ENCODE measurements at places on chromosomes 3 and 15. TPM values are rescaled to one million over a fixed set of nuclear protein-coding genes. Genes with fewer than 3 reads are reported as not detected.

The CPEB1 gene
- total RNA-seq, result 0.17 TPM

GRCh38 chr15:94174399-94174802 is 57.0 kb upstream of the MCTP2 start:
- no peak overlapping the region for H3K27ac ChIP-seq
- no peak overlapping the region for H3K4me3 ChIP-seq
- DNase-seq, result no peak
- no peaks in the 10 kb centered on the region for H3K4me1 ChIP-seq
- H3K36me3 ChIP-seq, result no peaks in the 10 kb centered on the region
- H3K27me3 ChIP-seq, result no peaks in the 10 kb centered on the region

DNA sequence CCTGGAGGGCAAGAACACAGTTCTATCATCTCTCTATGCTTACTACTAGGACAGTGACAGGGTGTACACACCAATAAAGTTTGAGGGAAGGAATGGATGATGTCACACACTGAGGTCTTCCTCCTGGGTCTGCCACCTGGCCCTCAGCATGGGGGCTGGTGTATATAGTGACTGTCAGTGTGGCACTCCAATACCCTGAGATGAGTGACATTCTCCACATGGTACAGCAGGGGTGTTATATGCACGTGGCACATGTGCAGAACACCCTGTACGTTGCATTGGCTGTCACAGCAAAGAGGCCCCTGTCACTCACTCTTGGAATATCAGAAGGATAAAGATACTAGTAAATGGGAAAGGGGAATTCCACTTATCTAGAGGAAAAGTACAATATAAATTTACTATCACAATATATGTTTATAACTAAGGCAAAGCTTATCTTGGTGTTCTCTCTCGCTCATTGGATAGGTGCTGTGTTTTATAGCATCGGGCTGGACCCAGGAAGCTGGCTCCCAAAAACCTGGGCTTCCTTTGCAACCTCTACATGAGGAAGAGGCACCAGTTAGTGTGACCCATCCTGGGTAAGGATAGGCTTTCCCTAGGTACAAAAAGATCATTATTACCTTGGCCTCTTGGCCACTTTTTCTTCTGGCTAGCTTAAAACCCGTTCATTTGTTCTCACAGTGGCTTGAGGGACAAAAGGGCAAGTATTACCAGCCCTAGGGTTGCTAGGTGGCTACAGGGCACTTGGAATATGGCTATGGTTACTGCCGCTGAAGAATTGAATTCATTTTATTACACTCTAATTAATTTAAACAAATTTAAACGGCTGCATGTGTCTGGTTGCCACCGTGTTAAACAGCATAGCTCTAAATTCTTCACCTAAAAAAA is 54.8 kb upstream of the HES1 start:
- H3K27me3 ChIP-seq, result no peaks in the 10 kb centered on the region
- H3K4me1 ChIP-seq, result no peaks in the 10 kb centered on the region
- no peaks in the 10 kb centered on the region for H3K36me3 ChIP-seq
- DNase-seq, result no peak

DNA sequence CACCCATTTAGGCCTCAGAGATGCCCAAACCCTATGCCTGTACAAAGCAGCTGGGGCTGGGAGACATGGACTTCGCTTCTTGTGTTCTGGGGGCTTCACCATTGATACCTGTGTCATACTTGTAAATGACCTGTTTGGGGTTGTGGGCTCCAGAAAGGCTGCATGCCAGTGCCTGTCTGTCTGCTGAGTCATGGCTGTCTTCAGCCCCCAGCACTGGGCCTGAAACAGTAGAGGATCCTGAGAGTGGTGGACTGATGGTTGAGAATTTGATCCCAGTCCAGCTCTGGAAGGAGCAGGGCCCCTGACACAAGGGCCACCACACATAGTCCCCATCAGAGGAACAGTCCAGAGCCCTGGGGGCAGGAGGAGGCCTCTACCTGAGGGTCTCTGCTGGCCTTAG is 24.6 kb upstream of the APEH start:
- no peaks in the 10 kb centered on the region for H3K36me3 ChIP-seq
- H3K27me3 ChIP-seq, result no peaks in the 10 kb centered on the region
- no peak overlapping the region for H3K27ac ChIP-seq
- H3K4me3 ChIP-seq, result no peak overlapping the region
- DNase-seq, result no peak

GRCh38 chr3:173703771-173704170 is 306.2 kb downstream of the NLGN1 start:
- H3K4me1 ChIP-seq, result no peaks in the 10 kb centered on the region
- no peaks in the 10 kb centered on the region for H3K27me3 ChIP-seq
- DNase-seq, result no peak

- no peaks in the 10 kb centered on the region for H3K36me3 ChIP-seq
- H3K4me1 ChIP-seq, result no peaks in the 10 kb centered on the region
- no peak overlapping the region for H3K4me3 ChIP-seq
- no peaks in the 10 kb centered on the region for H3K27me3 ChIP-seq
- H3K27ac ChIP-seq, result no peak overlapping the region
These were observed 69.9 kb downstream of the CDC25A start for GRCh38 chr3:48118322-48118721.

GRCh38 chr3:169627789-169628188 is 35.7 kb downstream of the MECOM start:
- no peaks in the 10 kb centered on the region for H3K36me3 ChIP-seq
- H3K27ac ChIP-seq, result no peak overlapping the region
- no peaks in the 10 kb centered on the region for H3K27me3 ChIP-seq
- H3K4me3 ChIP-seq, result no peak overlapping the region

GRCh38 chr15:99476413-99477222 is 89.2 kb upstream of the MEF2A start:
- DNase-seq, result no peak
- no peak overlapping the region for H3K27ac ChIP-seq
- H3K4me1 ChIP-seq, result no peaks in the 10 kb centered on the region
- no peaks in the 10 kb centered on the region for H3K27me3 ChIP-seq
- no peaks in the 10 kb centered on the region for H3K36me3 ChIP-seq

- no peak overlapping the region for H3K4me3 ChIP-seq
- H3K36me3 ChIP-seq, result no peaks in the 10 kb centered on the region
- peak; percentile 69 for DNase-seq
- peaks cover 73% of the 10 kb centered on the region for H3K4me1 ChIP-seq
- H3K27ac ChIP-seq, result no peak overlapping the region
These were observed 303.1 kb downstream of the RPLP1 start for GRCh38 chr15:69755551-69756310.
